ENCODE measurements at places on chromosomes 1 and 21.

- DNase-seq = no peak
These were observed 20.6 kb downstream of the WASF2 start for GRCh38 chr1:27469334-27469733.

GRCh38 chr1:198726455-198726854 lies 87.6 kb downstream of the PTPRC start:
- no peak for DNase-seq

DNA sequence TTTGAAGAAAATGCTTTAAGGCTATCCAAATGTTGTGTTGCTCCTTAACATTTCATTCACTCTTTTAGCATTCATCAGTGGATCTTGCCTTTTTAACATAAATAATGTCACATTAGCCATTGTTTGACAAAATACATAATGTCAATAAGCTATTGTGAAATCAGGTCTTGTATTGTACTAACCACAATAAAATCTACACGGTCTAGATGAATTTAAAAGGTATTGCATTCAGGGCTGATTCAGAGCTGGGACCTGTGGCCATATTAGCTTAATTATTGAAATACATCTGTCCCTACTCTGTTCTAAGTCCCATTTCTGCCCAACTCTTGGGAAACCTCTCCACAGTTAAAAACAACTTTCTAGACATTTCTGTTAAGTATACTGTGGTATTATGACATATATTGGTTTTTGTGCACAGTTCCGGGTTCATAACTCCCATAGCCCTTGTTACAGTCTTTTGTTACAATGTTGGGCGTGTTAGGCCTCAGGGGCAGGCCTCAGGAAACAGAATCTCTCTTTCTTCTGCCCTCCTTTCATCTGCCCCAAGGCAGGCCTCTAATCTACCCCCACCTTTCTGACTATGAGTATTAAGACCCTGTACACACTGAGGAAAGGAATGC lies 44.7 kb upstream of the CITED4 start:
- DNase-seq = no peak

DNA sequence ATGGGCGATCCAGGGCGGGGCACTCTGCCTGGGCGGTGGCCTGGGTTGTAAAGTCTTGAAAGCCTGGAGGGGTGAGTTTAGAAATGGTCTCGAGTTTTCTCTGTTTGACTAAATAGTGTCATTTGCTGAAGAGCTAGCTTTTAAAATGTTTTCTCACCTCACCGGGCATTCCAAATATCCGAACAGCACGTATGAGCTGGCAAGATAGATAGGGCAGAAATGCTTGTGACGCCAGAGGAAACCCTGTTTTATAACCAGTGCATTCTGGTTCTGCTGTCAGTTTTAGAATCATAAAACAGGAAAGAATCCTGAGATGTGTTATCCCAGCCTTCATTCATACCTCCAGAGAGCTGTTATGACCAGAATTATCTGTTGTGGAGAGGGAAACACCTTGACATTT lies 725 bp downstream of the RTCA start:
- no peak for DNase-seq

DNA sequence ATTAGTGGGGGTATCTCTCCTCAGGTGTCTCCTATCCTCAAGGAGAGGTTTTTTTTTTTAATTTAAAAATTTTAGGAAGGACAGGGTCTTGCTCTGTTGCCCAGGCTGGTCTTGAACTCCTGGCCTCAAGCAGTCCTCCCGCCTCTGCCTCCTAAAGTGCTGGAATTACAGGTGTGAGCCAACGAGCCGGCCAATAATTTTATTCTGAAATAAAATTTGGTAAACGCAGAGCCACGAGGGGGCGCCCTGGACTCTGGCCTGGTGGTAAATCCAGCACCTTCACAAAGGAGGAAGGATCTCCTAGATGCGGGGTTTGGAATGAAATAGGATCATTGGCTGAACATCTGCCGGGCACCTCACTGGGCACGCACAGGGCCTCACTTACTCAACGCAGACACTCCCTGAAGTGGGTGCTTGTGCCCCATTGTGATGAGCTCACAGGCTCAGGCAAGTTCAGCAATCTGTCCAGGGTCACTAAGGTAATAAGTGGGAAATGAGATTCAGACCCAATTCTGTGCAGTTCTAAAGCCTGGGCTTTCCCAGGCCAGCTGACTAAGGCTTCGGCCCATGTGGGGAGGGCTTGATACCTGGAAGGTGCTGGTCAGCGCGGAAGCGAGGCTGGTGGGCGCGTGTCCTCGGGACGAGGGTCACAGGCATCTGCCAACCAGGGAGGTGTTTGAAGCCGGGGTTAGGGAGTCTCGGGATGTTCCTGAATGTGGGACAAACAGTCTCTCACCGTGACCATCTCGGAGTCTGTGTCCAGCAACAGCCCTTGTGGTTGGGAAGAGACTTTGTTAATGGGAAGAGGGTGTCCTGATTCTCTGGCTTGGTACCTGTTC lies 32.7 kb upstream of the ETV3 start:
- DNase-seq = peak; percentile 20
